ENCODE measurements at places on chromosomes 5 and 9.

DNA sequence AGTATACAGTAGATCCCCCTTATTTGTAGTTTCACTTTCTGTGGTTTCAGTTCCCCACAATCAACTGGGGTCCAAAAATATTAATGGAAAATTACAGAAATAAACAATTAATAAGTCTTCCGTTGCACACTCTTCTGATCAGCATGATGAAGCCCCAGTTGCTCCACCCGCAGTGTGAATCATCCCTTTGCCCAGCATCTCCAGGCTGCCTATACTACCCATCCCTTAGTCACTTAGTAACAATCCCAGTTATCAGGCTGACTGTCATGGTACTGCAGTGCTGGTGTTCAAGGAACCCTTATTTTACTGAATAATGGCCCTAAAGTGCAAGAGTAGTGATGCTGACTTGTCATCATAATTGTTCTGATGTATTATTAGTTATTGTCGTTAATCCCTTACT, 28.9 kb downstream of the SHC3 start:
- no peak for DNase-seq

- peak; percentile 78 for DNase-seq
Observed at GRCh38 chr9:125538092-125538473, 168.9 kb downstream of the MAPKAP1 start.

DNA sequence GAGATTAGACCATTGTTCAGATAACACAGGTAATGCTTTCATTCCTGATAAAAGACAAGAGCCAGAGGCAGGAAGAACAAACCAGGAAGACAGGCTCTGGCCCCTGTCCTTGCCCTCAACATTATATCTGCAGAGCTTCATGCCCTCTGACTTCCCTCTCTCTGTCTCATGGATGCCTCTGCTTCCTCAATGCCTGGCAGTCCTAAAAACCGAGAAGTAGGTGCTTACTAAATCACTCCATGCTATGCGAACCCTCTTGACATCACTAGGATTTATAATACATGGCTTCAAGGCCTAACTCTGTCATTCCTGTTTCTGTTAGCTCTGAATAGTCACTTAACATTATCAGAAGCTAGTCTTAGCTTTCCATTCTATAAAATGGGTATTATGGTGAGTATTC, 117.8 kb downstream of the TLR4 start:
- no peak for DNase-seq

DNA sequence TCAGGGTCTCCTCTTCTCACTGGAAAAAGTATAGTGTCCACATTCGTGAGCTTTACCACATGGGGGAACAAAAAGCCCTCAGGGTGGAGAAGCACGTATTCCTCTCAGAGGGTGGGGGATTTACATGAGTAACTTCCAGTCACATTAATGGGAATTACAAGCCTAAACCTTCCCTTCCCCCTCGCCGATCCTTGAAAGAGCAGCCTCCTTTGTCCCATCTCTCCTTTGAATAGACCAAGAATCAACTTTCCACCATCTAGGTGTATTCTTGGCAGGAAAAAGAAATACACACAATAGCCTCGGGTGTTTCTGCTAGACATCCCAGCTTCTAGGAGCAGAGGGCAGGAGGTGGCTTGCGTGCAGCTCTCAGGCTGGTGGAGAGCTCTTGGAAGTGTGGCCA, 144.4 kb downstream of the ZNF462 start:
- no peak for DNase-seq

- no peak for DNase-seq
Observed at GRCh38 chr5:83467371-83468035, 4.0 kb upstream of the VCAN start.
